Effector CD8-positive, alpha-beta T cell (primary cell): ENCODE measurements at places on chromosomes 6 and 20.

GRCh38 chr20:10594296-10594868, 79.4 kb downstream of the JAG1 start:
- DNase-seq: no peak

DNA sequence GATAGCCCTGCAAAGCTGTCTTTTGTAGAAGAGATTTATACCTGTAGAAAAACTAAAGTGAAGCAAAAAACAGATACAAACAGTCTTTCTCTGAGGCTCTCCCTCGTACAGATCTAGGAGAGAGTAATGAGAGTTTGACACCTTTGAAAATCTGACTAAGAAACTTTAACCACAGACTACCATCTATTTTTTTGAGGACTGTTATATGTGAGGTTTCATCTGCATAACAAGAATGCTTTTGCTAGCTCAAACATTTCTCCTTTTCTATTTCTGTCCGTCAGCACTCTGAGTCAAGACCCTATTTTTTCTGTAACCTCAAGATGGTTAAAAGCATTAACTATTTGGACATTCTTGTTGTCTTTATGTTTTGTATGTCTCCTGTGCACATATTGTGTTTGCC, 193.0 kb downstream of the BTBD3 start:
- no peak for DNase-seq

DNA sequence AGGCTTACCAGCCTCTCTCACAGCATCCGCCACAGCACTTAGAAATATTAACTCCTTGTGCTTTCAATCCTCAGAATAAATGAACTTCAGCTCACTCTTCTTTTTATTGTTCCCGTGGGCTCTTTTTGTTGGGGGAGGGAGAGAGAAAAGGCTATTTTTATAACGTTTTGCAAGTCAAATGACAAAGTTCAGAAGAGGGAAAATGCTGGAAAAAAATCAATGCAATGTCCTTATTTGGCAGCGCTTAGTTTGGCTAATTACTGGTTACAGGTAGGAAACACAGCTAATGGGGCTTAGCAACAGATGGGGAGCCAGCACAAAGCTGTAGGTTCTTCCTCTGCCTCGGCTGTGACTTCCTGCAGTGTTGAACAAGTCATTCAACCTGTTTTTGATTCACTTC, 1067.0 kb upstream of the MAP3K7 start:
- DNase-seq: no peak

GRCh38 chr6:26268659-26269402, 96.2 kb upstream of the BTN3A2 start:
- DNase-seq: no peak

GRCh38 chr20:64155258-64156135, 8.8 kb upstream of the MYT1 start:
- DNase-seq: no peak
